H9 (cell line): ENCODE measurements at places on chromosomes 6 and 20. TPM values are rescaled to one million over a fixed set of nuclear protein-coding genes. Genes with fewer than 3 reads are reported as not detected.

DNA sequence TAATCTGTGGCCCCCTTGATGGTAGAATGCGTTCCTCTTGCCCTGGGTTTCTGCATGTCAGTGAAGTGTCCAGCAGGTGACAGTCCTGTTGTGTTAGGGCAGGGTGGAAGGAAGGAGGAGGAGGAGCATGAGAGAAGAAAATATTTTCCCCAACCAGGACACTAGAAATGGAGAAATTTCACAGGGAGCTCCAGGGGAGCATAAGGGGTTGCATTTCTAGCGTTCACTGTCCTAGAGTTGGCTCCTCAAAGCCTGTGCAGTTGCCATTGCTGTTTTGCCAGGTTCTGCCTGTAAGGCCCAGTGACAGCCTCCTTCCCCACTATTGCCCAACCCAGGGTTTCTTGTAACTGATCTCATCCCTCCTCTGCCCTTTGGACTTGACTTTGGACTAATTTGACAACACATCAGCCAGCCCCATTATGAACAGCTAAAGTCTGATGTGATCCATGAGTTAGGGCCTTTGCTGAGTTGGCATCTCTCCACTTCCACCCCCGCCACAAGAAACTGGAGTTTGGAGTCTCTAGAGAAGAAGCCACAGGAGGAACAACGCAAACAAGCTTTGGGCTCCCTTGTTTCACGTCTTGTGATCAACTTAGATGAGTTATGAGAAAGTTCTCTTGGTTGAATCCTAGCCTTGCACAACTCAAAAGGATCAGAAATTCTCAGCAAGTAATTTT, 14.0 kb upstream of the FAM50B start:
- H3K36me3 ChIP-seq, result no peaks in the 10 kb centered on the region
- DNase-seq, result no peak
- H3K4me3 ChIP-seq, result no peak overlapping the region
- H3K27me3 ChIP-seq, result no peaks in the 10 kb centered on the region
- H3K4me1 ChIP-seq, result no peaks in the 10 kb centered on the region

GRCh38 chr6:13327691-13328075, 654 bp downstream of the TBC1D7 start:
- peak overlapping the region; percentile 93 for H3K4me3 ChIP-seq
- H3K27ac ChIP-seq, result peak overlapping the region; percentile 50
- peaks cover 3% of the 10 kb centered on the region for H3K4me1 ChIP-seq
- H3K27me3 ChIP-seq, result no peaks in the 10 kb centered on the region
- no peak for DNase-seq

DNA sequence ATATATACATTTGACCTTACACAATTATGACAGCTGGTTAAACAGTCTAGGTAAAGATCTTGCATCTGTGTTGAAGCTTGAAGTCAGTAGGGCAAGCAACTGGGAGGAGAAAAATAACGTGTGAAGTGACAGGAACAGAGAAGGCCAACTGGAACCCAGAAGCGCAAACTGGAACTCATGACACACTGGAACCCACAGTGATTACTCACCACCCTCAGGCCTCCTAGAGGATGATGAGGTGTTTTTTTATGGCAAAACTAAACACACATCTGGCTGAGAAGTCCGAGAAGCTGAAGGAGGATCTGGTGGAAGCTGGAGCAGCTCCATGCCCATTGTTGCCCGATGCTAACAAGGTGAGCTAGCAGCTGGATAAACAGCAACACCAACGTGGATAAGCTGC, 108.1 kb downstream of the TMEM200A start:
- no peak overlapping the region for H3K4me3 ChIP-seq
- H3K27ac ChIP-seq, result no peak overlapping the region
- H3K4me1 ChIP-seq, result no peaks in the 10 kb centered on the region
- DNase-seq, result no peak
- H3K27me3 ChIP-seq, result no peaks in the 10 kb centered on the region

DNA sequence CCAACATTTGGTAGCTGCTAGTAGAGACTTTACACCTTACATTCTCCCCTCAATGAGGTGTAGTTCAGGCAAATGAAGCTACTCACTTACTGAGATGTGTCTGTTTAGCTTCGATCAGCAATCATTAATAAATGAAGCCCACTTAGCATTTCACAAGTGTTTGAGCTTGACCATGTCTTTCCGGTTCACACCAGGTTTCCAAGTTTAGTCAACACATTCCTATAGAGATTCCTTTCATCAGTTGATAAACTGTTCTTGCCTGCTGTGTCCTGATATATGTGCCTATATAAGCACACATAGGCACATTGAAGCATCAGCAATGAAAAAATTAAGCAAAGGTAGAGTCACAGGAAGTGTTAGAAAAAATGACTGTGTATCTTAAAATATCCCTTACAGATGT, 150.0 kb downstream of the BTBD3 start:
- H3K36me3 ChIP-seq, result no peaks in the 10 kb centered on the region
- no peak overlapping the region for H3K27ac ChIP-seq
- no peaks in the 10 kb centered on the region for H3K27me3 ChIP-seq
- peaks cover 5% of the 10 kb centered on the region; the same call in 1 of the 2 replicates for H3K4me1 ChIP-seq
- DNase-seq, result no peak

The POU5F1 gene
- 2,134 TPM in 2 replicates for total RNA-seq

The SLC9A8 gene
- total RNA-seq, result 7.5 and 7.9 TPM in 2 replicates
